ENCODE measurements at places on chromosomes 7 and 10.
A peak's percentile ranks its signal among the peaks of the same experiment; 100 is the strongest.

- no peak overlapping the region for H3K27ac ChIP-seq
- no peak overlapping the region for H3K4me3 ChIP-seq
- DNase-seq = no peak
- H3K27me3 ChIP-seq = peaks cover 24% of the 10 kb centered on the region
Observed at GRCh38 chr10:131021246-131021895, 290.1 kb downstream of the TCERG1L start.

DNA sequence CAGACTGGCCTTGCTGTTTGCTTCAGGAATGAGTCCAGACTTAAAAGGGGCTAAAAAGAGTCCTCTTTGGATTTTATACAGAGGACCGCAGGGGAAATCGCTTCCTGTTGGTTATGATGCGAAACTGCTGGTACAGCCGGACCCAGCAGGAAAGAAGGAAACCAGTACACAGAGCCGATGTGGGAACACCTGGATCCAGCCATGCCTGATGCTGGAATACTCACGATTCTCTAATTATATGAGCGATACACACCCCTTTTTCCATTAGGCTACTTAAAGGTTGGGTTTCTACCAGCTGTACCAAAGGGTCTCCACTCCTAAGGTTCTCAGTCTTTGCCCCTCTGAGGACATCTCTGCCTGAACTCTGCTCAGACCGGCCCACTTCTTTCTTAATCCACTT lies 27.7 kb downstream of the ZNF777 start:
- H3K36me3 ChIP-seq = peaks cover 18% of the 10 kb centered on the region
- no peaks in the 10 kb centered on the region for H3K27me3 ChIP-seq
- H3K27ac ChIP-seq = no peak overlapping the region
- H3K4me1 ChIP-seq = no peaks in the 10 kb centered on the region

- H3K27ac ChIP-seq = no peak overlapping the region
- no peak overlapping the region for H3K4me3 ChIP-seq
- no peaks in the 10 kb centered on the region for H3K27me3 ChIP-seq
- no peak for DNase-seq
- H3K4me1 ChIP-seq = no peaks in the 10 kb centered on the region
Observed at GRCh38 chr10:98224509-98224908, 43.5 kb downstream of the LOXL4 start.

GRCh38 chr10:96524741-96525140 lies 11.0 kb upstream of the TLL2 start:
- H3K4me3 ChIP-seq = no peak overlapping the region
- H3K4me1 ChIP-seq = no peaks in the 10 kb centered on the region
- no peaks in the 10 kb centered on the region for H3K27me3 ChIP-seq
- peaks cover 1% of the 10 kb centered on the region for H3K36me3 ChIP-seq
- no peak for DNase-seq
- no peak overlapping the region for H3K27ac ChIP-seq

- no peaks in the 10 kb centered on the region for H3K4me1 ChIP-seq
- no peaks in the 10 kb centered on the region for H3K36me3 ChIP-seq
- H3K27me3 ChIP-seq = no peaks in the 10 kb centered on the region
- no peak for DNase-seq
Observed at GRCh38 chr7:134212576-134213546, 85.7 kb downstream of the LRGUK start.

GRCh38 chr10:70509757-70510147 lies 31.2 kb downstream of the PALD1 start:
- no peak overlapping the region for H3K4me3 ChIP-seq
- no peaks in the 10 kb centered on the region for H3K4me1 ChIP-seq
- no peaks in the 10 kb centered on the region for H3K27me3 ChIP-seq
- no peaks in the 10 kb centered on the region for H3K36me3 ChIP-seq
- H3K27ac ChIP-seq = no peak overlapping the region
- DNase-seq = no peak

- H3K36me3 ChIP-seq = no peaks in the 10 kb centered on the region
- H3K27ac ChIP-seq = no peak overlapping the region
- H3K27me3 ChIP-seq = no peaks in the 10 kb centered on the region
- no peak for DNase-seq
- H3K4me1 ChIP-seq = no peaks in the 10 kb centered on the region
- H3K4me3 ChIP-seq = no peak overlapping the region
Observed at GRCh38 chr10:59290448-59290847, 71.9 kb downstream of the FAM13C start.

DNA sequence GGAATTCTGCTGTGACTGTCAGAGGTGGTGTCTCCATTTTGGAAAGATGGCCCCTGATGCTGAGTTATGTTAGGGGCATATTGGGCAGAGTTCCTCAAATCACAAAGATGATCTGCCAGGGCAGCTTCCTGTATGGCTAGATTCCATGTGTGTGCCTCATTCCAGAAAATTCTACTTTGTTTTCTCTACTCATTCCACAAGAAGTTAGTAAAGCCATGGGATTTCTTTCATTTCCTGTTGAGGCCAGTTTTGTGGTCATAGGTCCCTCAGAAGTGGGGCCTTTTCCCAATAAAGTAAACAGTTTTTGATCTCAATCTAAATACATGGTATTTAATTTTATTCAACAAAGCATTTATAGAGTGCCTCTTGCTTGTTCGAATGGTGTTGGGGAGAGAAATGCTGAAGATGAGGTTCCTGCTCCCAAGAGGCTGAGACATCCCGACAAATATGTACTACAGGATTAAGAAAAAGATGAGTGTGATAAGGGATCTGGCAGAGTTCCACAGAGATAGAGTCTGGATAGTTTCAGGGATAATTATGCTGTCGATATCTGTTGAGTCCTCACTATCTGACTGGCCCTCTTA lies 33.0 kb downstream of the MINDY4 start:
- H3K27ac ChIP-seq = no peak overlapping the region
- H3K27me3 ChIP-seq = no peaks in the 10 kb centered on the region
- H3K4me1 ChIP-seq = peaks cover 8% of the 10 kb centered on the region
- H3K36me3 ChIP-seq = no peaks in the 10 kb centered on the region
- no peak for DNase-seq
- no peak overlapping the region for H3K4me3 ChIP-seq

GRCh38 chr7:90222811-90223725 lies 11.5 kb downstream of the STEAP2 start:
- H3K27me3 ChIP-seq = no peaks in the 10 kb centered on the region
- no peak overlapping the region for H3K4me3 ChIP-seq
- peak overlapping the region; percentile 88 for H3K27ac ChIP-seq
- H3K36me3 ChIP-seq = no peaks in the 10 kb centered on the region
- no peaks in the 10 kb centered on the region for H3K4me1 ChIP-seq
- peak; percentile 56 for DNase-seq

DNA sequence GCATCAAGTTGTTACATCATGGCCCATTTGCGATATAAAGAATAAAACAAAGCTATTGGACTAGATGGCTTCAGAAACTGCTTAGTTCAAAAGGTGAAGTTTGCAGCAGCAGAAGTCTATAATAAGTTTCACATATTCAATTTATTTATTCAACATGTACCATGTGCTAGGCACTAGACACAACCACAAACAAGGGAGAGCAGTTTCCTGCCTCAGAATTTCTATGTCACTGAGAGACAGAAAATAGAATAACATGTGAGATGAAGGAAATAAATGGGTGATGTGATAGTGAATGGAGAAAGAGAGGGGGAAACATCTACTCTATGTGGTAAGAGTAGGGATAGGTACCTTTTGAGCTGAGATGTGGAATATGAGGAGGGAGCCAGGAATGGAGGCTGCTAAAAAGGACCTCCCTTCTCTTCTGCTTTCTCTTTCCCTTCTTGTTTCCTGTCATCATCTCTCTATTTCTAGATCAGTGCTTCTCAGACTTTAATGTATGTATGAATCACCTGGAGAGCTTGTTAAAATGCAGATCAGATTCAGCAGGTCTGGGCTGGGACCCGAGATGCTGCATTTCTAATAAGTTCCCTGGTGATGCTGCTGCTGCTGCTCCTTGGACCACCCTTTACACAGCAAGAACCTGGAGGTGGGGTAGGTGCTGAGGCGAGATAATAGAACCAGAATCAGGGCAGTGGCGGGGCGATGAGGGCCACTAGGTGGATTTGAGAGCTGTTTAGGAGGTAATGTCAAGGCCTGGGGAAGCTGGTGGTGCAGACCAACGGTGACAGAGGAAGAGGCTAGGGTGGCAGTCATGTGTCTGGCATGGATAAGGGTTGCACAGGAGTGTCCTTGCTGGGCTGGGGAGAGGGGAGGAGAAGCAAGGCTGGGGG lies 13.7 kb upstream of the INMT start:
- no peaks in the 10 kb centered on the region for H3K4me1 ChIP-seq
- no peaks in the 10 kb centered on the region for H3K27me3 ChIP-seq
- no peak overlapping the region for H3K4me3 ChIP-seq
- no peak overlapping the region for H3K27ac ChIP-seq

GRCh38 chr7:128882134-128882533 lies 19.5 kb downstream of the ATP6V1F start:
- H3K27ac ChIP-seq = no peak overlapping the region
- DNase-seq = no peak
- no peaks in the 10 kb centered on the region for H3K4me1 ChIP-seq
- no peak overlapping the region for H3K4me3 ChIP-seq
- no peaks in the 10 kb centered on the region for H3K36me3 ChIP-seq
- H3K27me3 ChIP-seq = no peaks in the 10 kb centered on the region

DNA sequence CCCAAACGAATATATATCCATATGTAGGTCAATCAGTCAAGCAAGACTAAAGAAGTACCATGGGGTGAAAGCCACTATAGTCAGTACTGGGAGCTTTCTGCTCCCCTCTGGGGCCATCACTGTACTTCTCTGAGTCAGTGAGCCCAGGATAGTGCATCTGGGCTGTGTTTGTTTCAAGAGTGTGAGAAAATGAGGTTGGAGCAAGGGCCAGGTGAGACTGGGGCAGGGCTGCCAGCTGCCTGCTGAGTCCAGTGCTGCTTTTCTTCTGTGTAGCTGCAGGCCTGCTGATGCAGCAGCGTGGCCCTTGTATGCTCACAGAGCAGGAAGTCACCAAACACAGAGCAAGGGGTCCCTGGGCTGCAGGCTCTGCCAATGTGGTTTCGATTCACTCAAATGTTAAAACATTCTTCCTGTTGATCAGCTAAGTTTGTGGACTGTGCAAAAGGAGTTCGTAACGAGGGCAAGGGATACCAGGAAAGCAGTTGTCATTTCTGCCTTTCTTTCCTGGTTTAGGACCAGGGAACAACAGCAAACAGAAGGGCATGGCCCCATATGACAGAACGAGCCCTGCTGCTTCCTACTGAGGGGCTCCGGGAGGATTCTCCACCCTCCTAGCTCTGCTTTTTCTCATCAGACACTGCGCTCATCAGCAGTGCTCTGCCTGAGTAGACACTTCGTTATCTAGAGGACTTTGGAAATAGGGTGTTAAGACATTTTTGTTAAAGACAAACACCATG lies 65.4 kb upstream of the TNS3 start:
- no peaks in the 10 kb centered on the region for H3K27me3 ChIP-seq
- no peak overlapping the region for H3K4me3 ChIP-seq
- no peaks in the 10 kb centered on the region for H3K4me1 ChIP-seq
- H3K36me3 ChIP-seq = no peaks in the 10 kb centered on the region

DNA sequence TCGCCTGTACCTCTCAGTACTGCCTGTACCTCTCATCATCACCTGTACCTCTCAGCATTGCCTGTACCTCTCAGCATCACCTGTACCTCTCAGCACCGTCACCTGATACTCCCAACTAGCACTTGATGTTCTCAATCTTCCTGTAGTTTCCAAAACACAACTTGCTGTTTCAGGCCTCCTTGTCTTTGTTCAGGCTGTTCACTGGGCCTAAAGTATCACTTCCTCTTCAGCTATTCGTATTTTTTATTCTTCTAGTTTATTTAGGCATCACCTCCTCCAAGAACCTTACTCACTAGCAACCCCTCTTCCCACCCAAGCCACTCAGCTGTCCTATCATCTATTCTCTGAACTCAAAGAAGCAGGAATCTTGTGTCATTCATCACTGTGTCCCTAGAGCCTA lies 24.1 kb downstream of the OR6B1 start:
- no peak overlapping the region for H3K27ac ChIP-seq
- no peak overlapping the region for H3K4me3 ChIP-seq
- no peaks in the 10 kb centered on the region for H3K36me3 ChIP-seq
- no peak for DNase-seq
- H3K27me3 ChIP-seq = no peaks in the 10 kb centered on the region
- H3K4me1 ChIP-seq = no peaks in the 10 kb centered on the region

- DNase-seq = no peak
- H3K27me3 ChIP-seq = no peaks in the 10 kb centered on the region
- no peak overlapping the region for H3K27ac ChIP-seq
- H3K36me3 ChIP-seq = no peaks in the 10 kb centered on the region
- H3K4me1 ChIP-seq = no peaks in the 10 kb centered on the region
Observed at GRCh38 chr7:2452643-2453270, 23.4 kb downstream of the GRIFIN start.

DNA sequence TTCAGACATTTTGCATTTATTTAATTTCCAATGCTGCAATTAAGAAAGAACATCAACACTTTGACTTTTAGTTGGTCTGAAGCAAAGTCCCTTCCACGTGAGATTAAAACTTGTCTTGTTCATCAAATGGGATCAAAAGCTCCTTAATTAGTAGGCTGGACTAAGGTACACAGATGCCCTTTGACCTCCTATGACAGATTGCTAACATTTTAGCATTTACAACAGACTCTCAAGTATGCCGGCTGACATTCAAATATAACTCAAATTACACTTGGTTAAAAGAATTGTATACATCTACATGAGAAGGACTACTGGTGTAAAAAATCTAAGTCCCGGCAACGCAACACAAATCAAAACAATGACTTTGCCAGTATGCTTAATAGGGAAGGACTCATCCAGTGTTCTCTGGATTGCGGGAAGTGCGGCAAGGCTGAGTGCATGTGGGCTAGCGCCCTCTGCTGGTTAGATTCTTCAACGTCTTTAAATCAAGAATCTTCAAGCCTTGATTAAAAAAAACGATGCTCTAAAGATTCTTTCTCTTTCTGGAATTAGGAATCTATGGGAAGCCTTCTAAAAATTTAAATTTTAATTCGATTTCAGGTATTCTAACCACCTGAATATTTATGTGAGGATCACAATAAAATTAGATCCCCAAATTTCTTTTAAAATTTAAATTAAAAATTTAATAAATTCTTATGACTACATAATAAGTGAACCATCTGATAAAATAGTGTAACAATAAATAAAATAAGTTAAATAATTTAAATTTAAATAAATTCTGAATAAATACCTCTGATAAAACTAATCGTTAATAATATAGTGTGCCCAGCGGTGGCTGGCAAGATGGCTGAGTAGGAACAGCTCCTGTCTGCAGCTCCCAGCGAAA lies 444.7 kb downstream of the DGKB start:
- H3K27ac ChIP-seq = no peak overlapping the region
- H3K4me1 ChIP-seq = no peaks in the 10 kb centered on the region
- H3K27me3 ChIP-seq = no peaks in the 10 kb centered on the region
- DNase-seq = peak; percentile 36

- peak overlapping the region; percentile 1 for H3K27ac ChIP-seq
- H3K36me3 ChIP-seq = no peaks in the 10 kb centered on the region
- H3K27me3 ChIP-seq = no peaks in the 10 kb centered on the region
- DNase-seq = no peak
Observed at GRCh38 chr10:25061711-25062449, 45.5 kb downstream of the THNSL1 start.

All from breast epithelium (tissue), 4 donors.